ENCODE measurements at places on chromosomes 2 and 18. TPM values are rescaled to one million over a fixed set of nuclear protein-coding genes. Genes with fewer than 3 reads are reported as not detected.

The PROKR1 gene
- polyA plus RNA-seq = 0.06 TPM

The FABP1 gene
- polyA plus RNA-seq = 4.7 TPM

The UCN gene
- 1.5 TPM for polyA plus RNA-seq

The LYPD6B gene
- polyA plus RNA-seq = 5.3 TPM

The XDH gene
- polyA plus RNA-seq = 1.5 TPM

The CYP1B1 gene
- 10.7 TPM for polyA plus RNA-seq

The SOX11 gene
- polyA plus RNA-seq = 0.01 TPM

The DOK1 gene
- 18.7 TPM for polyA plus RNA-seq

The NEB gene
- 0.29 TPM for polyA plus RNA-seq

The FBLN7 gene
- 5.0 TPM for polyA plus RNA-seq

The EFR3B gene
- 0.51 TPM for polyA plus RNA-seq

The SERPINB10 gene
- not detected for polyA plus RNA-seq

The RAB10 gene
- polyA plus RNA-seq = 80.0 TPM

The SLC19A3 gene
- polyA plus RNA-seq = 1.4 TPM

The SPR gene
- polyA plus RNA-seq = 28.2 TPM

The INHBB gene
- polyA plus RNA-seq = 11.2 TPM

The PRKAG3 gene
- not detected for polyA plus RNA-seq

The SLC16A14 gene
- polyA plus RNA-seq = 4.9 TPM

The KIAA2012 gene
- polyA plus RNA-seq = 0.05 TPM

The GALR1 gene
- polyA plus RNA-seq = 0.25 TPM

The FAM117B gene
- polyA plus RNA-seq = 4.5 TPM

The MC4R gene
- 0.08 TPM for polyA plus RNA-seq

The B4GALT6 gene
- polyA plus RNA-seq = 3.2 TPM

The POTEC gene
- polyA plus RNA-seq = not detected

The PAIP2B gene
- polyA plus RNA-seq = 4.2 TPM

The ANO7 gene
- polyA plus RNA-seq = 1.2 TPM

The COLEC11 gene
- polyA plus RNA-seq = 23.1 TPM

The CRYGD gene
- polyA plus RNA-seq = not detected
